ENCODE measurements at places on chromosomes 5 and 9.

GRCh38 chr5:103211576-103212561, 46.7 kb upstream of the MACIR start:
- no peak for DNase-seq

- no peak for DNase-seq
Measured at GRCh38 chr5:179802950-179803562, 3.6 kb downstream of the MGAT4B start.

DNA sequence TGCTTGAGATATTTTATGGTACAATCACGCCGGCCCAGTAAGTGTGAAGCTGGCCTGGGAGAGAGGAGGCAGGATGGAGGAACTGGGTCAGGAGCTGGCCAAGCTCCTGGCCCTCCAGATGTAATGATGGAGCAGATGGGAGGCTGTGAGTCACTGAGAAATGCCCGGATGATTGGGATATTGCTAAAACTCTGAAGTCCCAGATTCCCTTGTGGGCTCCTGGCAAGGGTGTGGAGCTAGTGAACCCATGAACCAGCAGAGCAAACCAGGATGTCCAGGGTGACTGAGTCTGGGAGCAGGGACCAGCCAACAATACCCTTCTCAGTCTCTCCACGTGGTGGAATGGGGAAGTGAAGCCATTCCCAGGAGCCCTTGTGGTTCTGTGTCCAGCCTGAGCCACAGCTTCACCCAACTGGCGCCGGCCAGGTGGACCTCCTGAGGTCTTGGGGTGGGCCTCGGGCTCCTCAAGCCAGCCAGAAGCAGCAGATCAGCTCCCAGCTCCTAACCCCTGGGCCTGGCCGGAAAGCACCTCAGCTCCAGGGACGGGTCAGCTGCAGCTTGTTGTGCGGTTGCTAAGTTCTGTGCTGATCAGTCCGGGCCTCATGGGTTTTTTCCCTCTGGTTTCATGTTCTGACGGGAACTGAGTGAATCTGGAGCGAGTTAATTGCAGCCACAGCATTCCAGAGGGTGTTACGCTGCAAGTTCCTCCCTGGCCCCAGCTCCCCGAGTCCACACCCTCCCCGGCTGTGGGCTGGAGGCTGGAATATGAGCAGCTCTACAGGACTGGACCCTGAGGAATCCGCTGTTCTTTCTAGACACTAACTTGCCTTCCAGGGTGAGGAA, 37.6 kb downstream of the DUSP1 start:
- no peak for DNase-seq

- no peak for DNase-seq
Measured at GRCh38 chr5:72673623-72674022, 142.8 kb upstream of the TNPO1 start.

DNA sequence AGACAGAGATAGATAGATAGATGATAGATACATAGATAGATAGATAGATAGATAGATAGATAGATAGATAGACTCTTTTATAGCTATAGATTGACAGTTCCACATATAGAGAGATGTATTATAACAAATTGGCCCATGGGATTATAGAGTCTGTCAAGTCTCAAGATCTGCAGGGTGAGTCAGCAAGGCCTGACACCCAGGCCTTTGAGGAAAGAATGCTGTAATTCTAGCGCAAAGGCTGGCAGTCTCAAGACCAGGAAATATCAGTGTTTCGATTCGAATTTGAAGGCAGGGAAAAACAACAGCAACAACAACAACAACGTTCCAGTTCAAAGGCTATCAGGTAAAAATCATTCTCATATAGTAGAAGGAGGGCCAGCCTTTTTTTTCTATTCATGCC, 339.2 kb upstream of the CDH9 start:
- no peak for DNase-seq

GRCh38 chr9:88730780-88731179, 195.8 kb downstream of the NXNL2 start:
- no peak for DNase-seq

GRCh38 chr5:123810253-123810652, 298.3 kb downstream of the CSNK1G3 start:
- no peak for DNase-seq

GRCh38 chr9:136059851-136060670, 35.0 kb downstream of the NACC2 start:
- DNase-seq = no peak

DNA sequence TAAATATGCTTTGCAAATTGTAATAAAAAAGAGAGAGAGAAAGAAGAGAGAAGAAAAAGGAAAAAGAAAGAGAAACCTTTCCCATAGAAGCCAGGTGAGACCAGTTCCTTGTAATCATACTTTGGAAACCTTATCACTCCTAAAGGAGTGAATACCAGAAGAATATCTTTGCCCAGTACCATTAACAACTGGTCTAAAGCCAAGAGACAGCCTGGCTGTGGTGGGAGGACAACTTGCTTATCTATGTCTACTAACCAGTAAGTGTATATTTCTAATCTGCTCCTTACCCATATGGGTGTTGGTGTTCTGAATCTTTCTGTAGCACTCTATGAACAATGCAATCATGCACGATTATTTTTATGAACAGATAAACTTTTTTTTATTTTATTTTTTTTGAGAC, 10.5 kb upstream of the TXN start:
- no peak for DNase-seq

DNA sequence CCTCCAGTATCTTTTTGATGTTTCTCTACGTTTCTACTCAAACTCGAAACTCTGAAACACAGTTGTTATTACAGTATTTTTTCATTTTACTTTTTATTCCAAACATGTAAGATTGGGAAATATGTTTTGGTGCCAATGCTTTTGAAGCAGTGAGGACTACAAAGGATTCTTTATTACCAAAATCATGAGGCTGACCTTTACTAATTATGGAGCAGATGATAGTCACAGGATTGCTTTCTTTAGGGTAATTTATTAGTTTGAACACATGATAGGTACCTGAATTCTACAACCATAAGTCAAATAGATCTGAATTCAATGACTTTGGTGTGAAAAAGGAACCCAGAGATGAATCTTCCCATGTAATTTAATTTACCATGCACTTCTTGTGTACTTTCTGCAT, 2015.1 kb upstream of the C9orf72 start:
- no peak for DNase-seq

Measured in activated CD4-positive, alpha-beta T cell treated with anti-CD3 and anti-CD28 coated beads for 48 hours (primary cell).